Effector CD8-positive, alpha-beta T cell (primary cell): ENCODE measurements at places on chromosomes 7 and 10.

DNA sequence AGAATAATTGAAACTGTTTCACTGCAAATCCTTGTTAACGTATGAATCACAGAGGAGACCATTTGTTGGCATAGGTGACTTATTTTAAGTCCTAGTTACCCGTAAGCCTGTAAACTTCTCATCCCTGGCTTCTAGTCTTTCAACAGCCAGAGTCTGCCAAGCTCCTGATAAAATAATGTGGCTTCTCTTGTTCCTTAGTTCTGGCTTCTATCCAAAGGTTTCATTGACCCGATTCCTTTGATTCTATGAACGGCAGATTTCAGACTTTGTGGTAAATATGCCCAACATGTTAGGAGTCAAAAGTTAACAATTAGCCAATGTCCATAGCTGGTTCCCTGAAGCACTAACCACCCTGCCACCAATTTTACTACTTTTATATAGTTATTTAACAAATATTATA, 23.3 kb downstream of the DNAH11 start:
- DNase-seq, result no peak

DNA sequence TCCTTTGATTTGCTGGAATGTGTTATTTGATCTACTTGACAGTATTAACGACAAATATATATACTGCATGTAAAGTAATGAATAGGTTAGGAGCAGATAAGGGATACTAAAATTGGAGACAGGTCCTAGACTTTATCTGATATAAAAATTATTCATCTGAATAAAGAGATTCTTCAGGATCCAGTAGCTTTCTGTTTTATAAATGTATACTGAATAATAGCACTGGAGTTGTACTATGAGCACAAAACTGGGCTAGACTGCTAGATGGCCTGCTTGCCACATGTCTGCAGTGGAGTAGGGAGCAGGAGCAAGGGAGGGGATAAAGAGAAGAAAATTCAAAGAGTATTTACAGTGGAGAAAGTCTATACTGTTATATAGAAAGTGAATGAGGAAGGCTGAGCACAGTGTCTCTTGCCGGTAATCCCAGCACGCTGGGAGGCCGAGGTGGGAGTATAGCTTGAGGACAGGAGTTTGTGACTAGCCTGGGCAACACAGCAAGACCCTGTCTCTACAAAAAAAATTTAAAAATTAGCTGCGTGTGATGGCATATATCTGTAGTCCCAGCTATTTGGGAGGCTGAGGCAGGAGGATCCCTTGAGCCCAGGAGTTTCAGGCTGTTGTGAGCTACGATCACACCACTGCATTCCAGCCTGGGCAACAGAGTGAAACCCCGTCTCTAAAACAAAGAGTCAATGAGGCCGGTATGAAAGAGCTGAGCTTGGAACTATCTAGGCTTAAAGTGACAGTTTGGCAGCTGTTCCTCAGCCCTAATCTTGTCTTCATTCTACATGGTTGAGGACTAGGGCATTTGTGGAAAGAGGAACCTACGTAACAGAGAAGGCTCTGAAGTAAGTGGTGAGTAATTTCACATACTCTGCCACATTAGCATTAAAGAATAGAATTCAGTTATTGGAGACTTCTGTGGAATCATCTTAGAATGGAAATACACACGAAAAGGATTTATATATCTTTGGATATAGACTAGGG, 41.8 kb downstream of the CD36 start:
- DNase-seq, result no peak

GRCh38 chr10:98338896-98339295, 70.9 kb upstream of the LOXL4 start:
- no peak for DNase-seq

DNA sequence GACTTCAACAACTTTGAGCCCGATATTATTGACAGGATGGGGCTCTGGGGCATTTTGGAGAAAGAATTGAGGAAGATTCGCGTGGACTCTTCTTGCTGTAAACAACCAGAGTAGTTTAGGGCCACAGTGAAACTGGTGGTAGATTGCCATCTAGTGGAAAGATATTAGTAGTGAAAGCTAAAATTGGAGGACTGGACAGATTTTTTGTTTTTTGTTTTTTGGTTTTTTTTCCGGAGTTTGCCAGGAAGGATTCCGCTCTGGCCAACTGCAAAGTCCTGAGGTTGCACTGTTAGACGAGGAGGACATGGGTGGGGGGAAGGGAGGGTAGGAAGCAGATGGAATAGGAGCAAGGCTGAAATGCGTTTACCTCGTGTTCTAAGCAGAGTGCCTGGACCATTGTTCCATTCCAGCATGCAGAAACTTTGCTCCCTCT, 11.7 kb downstream of the NOBOX start:
- no peak for DNase-seq

DNA sequence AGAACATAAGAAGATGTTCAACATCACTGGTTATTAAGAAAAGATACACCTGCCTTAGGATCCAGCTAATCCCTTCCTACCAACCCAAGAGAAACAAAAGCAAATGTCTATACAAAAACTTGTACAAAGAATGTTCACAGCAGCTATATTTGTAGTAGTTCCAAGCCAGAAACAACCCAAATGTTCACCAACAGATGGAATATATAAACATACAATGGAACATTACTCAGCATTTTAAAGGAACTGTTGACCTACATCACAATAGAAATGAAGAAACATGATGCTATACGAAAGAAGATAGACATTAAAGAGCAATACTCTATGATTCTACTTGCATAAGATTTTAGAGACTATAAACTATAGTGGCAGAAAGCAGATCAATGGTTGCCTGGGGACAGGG, 149.4 kb downstream of the ZNF438 start:
- no peak for DNase-seq

DNA sequence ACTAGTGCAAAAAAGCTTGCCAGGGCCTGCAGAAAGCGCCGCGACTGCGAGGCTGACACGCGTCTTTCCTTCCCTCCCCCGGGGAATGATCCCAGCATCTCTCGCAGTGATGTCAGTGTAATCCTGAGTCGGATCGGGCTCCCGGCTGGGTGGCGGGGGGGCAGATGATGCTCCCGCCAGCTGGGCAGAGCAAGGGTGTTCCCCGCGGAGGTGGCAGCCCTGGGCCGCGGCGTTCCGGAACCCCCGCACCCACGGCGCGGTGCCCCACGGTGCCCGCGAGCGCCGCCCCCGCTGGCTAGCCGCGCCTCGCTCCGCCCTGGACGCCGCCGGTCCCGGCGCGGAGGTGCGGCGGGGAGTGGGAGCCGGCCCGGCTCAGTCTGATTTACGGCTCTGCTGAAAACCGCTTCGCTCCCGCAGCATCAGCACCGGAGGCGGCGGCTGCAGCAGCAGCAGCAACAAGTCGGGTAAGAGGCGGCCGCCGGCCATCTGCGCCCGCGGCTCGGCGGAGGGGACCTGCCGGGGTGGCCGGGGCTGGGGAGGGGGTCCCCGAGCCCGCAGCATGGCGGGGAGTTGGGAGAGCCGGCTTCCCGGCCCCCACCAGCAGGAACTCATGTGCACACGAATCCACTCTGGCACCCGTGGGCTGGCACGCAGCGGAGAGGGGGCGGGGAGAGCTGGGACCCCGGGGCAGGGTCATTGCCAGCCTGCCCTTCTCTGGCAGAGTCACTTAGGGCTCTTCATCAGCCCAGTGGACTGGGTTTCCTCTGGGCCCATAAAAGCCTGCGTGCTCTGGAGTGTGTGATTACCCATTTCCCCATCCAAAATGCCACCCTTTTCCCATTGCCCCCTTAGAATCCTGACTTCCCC, at the start of gene ZNF365:
Gene ZNF365 (plus strand): TSS at position 375 of the 867 bp plus-strand sequence. CDS start 1,825 bp downstream, outside the sequence.
- DNase-seq, result no peak

DNA sequence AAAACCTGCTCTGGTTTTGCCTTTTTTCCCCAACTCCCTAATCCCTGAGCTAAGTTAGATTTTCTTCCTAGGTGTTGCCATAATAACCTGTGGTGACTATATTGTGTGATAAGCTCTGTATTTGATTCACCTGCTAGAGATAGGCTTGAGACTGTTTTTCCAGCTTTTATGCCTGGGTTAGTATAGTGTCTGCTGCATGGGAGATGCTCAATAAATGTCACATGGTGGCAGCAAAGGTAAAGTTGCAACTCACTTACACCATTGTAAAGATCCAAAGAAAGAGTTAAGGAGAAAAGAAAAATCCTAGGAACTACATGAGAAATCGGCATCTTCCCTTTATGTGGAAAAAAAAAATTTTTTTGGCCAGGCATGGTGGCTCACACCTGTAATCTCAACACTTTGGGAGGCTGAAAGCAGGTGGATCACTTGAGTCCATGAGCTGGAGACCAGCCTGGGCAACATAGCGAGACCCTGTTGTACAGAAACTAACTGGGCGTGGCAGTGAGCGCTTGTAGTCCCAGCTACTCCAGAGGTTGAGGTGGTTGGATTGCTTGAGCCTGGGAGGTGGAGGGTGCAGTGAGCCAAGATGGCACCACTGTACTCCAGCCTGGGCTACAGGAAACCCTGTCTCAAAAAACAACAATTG, 3.7 kb downstream of the CCNJ start:
- DNase-seq, result no peak

GRCh38 chr7:94109556-94109955, 105.4 kb upstream of the BET1 start:
- DNase-seq, result no peak

DNA sequence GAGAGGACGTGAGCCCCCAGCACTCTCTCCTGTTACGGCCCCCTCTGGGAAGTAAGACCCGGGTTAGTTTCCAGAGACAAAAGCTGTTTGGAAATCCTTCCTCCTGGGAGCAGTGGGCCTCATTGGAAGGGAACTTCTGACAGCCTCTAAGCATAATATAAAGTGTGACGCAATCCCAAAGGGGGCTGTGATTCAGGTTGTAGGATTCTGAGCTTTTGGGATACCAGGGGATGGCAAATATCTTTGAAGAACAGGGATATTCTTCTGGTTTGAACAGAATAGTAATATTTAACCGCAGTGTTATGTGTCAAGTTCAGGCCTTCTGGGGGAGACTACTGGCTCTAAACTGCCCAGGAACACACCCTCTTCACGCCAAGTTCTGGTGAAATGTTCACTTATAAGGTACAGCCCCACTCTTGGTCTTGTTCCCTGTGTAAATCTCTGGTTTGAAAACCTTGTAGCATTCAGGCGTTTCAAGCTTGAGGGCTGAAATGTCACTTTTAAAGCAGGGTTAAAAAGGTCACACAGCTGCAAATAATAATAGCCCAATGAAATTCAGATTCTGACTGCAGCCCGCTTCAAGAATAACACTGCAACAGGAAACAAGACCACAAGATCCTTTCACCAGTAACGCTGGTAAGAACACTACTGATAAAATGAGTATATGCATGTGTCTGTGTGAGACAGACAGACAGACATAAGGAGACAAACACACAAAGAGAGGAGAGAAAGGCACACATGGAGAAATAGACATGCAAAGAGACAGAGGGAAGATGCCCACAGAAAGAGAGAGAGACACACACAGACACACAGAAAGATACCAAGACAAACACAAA, 69.0 kb downstream of the CREB5 start:
- DNase-seq, result no peak

DNA sequence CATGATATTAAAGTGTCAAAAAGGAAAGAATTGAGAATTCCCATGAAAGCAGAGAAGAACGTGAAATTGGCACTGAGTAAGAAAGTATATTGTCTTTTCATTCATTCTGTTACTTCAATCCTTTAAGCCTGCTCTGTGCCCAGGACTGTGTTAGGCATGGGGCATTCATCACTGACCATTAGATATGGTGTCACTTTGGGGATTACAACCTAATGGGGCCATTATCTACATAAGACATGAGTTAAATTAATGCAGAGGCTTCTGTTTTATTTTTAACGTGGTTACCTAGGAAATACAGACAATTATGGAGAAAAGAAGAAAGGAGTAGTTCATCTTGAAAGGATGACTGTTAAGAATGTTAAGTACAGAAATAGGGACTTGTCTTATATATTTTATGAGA, 163.5 kb upstream of the LRGUK start:
- no peak for DNase-seq

- no peak for DNase-seq
Observed at GRCh38 chr7:92727755-92728154, 108.6 kb downstream of the CDK6 start.

- no peak for DNase-seq
Observed at GRCh38 chr10:70756700-70757360, 28.3 kb downstream of the TBATA start.

DNA sequence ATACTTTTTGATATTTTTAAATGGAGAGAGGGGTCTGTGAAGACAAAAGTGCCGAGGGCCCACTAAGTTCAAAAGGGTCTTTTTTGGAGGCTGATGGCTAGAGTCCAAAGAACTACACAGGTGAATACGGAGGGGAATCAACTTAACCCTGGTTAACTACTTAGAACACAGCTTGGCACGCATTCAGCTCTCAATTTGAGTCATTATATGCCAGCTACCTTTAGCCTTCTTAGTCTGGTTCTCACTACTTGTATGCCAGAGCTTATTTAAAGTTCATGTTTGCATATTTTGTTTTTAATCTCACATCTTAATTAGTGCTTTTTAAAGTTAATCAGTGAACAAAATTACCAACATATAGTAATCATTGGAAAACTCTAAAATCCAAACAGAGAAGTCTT, 80.8 kb downstream of the VWDE start:
- DNase-seq, result no peak

DNA sequence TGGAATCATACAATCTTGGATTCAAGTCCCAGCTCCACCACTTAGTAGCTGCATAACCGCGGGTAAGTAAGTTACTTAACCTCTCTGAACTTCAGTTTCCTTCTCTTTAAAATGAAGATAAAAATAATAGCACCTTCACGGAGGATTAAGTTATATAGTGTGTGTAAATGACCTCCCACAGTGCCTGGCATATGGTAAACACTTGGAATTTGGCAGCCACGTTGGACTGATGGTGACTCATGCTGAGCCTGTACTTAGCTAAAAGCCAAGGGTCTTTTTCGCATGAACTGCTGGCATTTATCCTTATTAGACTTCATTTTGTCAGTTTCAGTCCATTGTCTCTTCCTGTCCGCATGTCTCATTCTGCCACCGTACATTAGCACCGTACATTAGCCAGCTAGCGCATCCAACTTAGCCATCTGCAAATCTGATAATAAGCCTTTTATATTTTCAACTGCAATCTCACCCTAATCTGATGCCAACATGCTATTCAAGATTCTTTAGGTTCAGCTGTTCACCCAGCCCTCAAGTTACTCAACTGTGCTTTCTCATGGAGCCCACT, 11.2 kb downstream of the SLC13A4 start:
- no peak for DNase-seq

- no peak for DNase-seq
Observed at GRCh38 chr10:83078645-83079044, 1060.7 kb upstream of the GHITM start.

GRCh38 chr7:55189146-55189766, 170.4 kb downstream of the EGFR start:
- DNase-seq, result no peak

DNA sequence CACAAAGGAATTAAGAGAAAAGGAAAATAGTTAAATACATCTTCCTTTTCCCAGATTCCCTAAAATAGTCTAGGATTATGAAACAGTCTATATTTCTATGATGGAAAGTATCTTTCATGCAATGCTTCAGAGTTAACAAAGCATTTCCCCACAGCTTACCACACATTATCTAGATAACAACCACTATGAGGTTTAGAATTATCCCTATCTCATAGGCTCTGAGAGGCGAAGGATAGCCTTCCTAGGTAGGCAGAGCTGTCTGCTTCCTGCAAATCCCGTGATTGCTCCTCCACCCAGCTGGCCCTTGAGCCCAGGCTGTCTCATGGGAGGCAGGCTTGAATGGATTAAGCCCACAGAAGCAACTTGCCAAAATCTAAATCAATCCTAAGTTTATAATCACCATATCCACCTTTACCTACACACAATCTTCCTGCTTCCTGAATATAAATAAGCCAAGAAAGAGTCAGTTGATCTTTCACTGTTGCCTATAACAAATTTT, 321.4 kb upstream of the AOAH start:
- DNase-seq, result no peak
